ENCODE measurements at places on chromosomes 4 and X. TPM values are rescaled to one million over a fixed set of nuclear protein-coding genes. Genes with fewer than 3 reads are reported as not detected.

- peak; percentile 57 for DNase-seq
These were observed 968 bp upstream of the NELFA start for GRCh38 chr4:2009651-2010233.

DNA sequence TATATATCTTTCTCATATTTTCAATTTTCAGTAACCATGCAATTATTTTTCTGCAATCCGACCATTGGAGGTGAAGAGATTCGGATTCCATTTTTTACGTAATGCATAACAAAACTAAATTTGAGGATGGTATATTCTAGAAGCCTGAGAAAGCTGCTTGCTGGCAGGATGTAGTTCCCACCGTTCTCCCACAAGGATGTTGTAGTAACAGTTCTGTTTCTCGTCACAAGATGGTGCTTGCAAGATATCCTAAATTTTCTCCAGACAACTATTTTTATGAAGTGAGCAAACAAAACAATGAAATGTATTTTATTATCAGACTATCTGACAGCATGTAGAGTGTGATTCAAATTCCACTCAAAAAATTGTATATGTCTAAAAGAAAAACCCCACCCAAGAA is 10.7 kb downstream of the PWWP3B start:
- DNase-seq: no peak

GRCh38 chr4:38008571-38009021 is 48.4 kb downstream of the PTTG2 start:
- DNase-seq: no peak

DNA sequence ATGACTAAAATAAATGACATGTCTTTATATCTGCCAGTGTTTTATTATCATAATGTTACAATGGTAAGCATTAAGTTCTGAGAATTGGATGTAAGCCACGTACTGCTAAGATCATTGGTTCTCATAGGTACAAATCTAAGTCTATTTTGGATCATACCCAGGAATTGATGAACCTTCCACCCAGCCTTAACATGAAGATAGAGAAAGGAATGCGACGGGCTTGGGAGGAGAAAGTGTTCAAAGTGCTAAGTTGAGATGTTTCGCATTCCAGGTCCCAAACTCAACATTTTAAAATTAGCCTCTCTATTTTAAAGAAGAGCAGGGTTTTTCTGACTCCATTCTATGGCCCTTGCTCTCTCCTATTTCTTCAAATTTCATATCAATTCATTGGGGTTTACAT is 54.9 kb upstream of the FRAS1 start:
- DNase-seq: no peak

DNA sequence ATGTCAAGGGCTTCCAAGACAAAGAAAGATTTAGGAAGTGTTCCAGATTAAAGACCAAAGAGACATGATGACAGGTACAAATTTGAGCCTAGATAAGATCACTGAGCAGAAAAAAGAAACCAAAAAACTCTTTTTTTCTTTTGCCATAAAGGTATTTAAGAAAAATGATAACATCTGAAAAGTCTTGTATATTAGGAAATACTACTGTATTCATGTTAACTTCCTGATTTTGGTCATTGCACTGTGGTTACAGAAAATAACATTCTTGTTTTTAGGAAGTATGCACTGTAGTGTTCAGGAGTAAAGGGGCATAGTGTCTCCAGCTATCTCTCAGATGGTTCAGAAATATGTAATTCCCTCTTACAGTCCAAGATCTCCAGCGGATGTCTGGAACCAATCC is 37.1 kb downstream of the RWDD4 start:
- DNase-seq: no peak

- no peak for DNase-seq
These were observed 555.5 kb upstream of the MAGEB2 start for GRCh38 chrX:29659911-29660310.

DNA sequence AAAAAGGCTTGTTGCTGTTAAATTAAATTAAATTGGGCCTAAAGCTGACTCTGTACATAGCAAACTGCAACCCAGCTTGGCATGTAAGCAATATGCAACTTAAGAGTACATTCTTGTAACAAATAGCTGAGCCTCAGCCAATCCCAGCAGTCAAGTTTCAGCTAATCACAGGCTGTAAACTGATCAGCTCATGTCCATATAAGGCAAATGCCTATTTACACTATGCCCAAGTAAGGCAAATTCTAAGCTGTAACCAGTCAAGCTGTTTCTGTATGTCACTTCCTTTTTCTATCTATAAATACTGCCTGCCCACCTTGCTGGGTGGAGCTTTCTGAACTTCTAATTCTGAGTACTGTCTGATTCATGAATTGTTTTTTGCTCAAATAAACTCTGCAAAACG is 429.1 kb upstream of the FTHL17 start:
- no peak for DNase-seq

Gene TMSB15A
- 20.7 TPM for total RNA-seq

Gene GAGE1
- not detected for total RNA-seq

Gene PAPSS1
- total RNA-seq: 81.5 TPM

Gene PAGE2
- total RNA-seq: not detected

All from mesothelial cell of epicardium (in vitro differentiated cells).